ENCODE measurements at places on chromosomes 3 and 15. TPM values are rescaled to one million over a fixed set of nuclear protein-coding genes. Genes with fewer than 3 reads are reported as not detected.
A peak's percentile ranks its signal among the peaks of the same experiment; 100 is the strongest.

PAQR5 gene
- total RNA-seq: 51.3 TPM

RAB5A gene
- total RNA-seq: 76.9 TPM

SMCO1 gene
- total RNA-seq: not detected

RTP1 gene
- not detected for total RNA-seq

TM4SF4 gene
- total RNA-seq: 0.94 TPM

TNNC1 gene
- 2.2 TPM for total RNA-seq

ACKR2 gene
- total RNA-seq: 8.9 TPM

SLC28A1 gene
- 12.8 TPM for total RNA-seq

DNA sequence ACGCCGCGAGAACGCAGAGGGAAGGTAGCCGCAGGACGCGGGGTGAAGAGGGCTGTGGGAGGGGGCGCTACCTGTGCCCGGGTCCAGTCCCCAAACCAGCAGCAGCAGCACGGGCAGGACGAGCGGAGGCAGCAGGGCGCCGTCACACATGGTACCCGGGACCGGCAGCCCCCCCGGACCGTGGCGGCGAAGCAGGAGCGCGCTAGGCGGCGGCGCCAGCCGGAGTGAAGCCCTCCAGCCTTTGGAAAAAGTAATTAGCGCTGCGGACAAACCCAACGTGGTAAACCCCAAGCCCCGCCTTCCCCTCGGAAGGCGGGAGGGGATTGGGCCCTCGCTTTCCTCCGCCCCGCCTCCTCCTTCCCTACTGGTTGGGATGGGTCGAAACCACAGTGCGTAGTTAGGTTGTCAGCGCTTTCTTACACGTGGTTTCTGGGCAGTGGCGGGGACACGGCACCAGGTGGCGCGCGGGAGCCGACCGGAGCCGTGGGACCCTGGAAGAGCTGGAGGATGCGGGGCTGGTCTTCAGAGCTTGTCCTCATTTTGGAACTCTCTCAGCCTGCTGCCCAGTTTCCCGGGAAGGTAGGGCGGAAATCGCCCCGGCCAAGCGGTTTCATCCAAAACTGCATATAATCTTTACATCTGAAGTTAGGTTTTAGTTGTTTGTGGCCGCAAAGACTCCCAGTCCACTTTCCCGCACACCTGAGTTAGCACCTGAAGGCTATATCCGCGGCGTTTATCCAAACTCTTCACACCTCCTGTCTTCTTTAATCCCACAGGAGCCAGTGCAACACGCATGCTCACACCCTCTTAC is at the start of gene ADAMTS17:
ADAMTS17 (minus strand) TSS at position 226 of the 811 bp plus-strand sequence; CDS start at position 150, 76 bp downstream.
- peak; percentile 98 for DNase-seq

GRCh38 chr15:78317145-78317836 is 17.9 kb upstream of the SKIC8 start:
- DNase-seq: peak; percentile 32

DNA sequence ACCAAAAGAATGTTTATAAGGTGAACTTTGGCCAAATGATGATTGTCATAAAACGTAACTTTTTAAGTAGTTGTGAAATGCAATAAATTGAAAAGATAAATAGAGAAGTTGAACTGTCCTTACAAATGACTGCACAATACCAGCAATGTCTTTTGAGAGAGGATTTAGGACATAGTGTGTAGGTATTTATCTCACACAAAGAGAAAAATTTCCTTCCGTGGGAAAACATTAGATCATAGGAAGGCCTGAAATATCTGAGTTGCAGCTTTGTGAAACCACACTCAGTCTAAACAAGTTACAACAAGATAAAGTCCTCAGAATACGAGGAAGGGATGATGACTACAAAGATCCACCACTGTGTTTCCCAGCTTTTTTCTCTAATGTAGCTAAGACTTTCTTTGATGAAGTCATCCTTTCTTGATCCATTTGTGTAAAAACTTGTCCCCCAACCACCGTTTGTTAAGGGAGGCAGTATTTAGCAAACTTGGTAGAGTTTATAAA is 16.0 kb downstream of the ROBO2 start:
- no peak for DNase-seq

DNA sequence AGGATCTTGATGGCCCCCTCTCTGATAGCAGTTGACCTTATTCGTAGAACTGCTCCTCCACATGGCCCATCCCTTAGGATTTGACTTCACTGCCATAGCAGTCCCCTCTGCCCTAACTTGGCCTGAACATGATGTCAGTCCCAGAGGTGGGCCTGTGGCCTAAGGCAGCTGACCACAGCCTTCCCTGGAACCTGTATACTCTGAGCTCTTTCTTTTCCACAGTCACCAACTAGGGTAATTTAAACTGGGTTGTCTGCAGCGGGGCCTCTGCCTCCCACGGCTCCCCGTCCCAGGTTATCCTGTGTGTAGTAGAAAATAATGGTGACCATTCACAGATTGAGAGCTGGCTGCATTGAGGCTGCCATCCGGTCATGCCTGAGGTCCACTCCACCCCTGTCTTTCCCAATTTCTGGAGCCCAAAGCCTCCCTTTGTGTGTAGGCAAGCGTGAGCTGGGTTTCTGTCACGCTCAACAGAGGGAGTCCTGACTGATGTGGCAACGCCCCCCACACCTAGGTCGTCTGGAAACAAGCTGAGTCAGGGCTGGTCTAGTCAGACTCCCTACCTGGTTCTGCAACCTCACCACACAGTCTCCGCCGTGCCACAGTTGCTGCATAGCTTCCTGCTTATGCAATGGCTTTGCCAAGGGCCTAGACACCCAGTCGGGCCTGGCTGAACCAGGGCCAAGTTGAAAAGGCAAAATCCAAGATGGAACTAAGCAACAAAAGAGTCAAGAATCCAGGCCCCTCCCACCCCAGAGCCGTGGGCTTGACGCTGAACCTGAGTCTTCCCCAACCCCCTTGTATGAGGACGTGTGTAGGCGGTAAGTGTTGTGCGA is 284.5 kb downstream of the XXYLT1 start:
- no peak for DNase-seq

GRCh38 chr15:56759450-56759845 is 26.1 kb upstream of the ZNF280D start:
- no peak for DNase-seq

GRCh38 chr15:31230630-31231485 is 95.8 kb upstream of the KLF13 start:
- peak; percentile 75 for DNase-seq

All from kidney (tissue), 22 donors.